ENCODE measurements at places on chromosomes 11 and 22. TPM values are rescaled to one million over a fixed set of nuclear protein-coding genes. Genes with fewer than 3 reads are reported as not detected.

The OR5AR1 gene
- not detected for polyA plus RNA-seq

The DESI1 gene
- polyA plus RNA-seq: 15.0 TPM

The HSD17B12 gene
- polyA plus RNA-seq: 57.7 TPM

The SMTNL1 gene
- polyA plus RNA-seq: not detected

The MMP7 gene
- not detected for polyA plus RNA-seq

The KDM4E gene
- polyA plus RNA-seq: not detected

The PANX3 gene
- polyA plus RNA-seq: not detected

The NRIP3 gene
- polyA plus RNA-seq: 14.6 TPM

Measured in Purkinje cell (primary cell).